Naive thymus-derived CD8-positive, alpha-beta T cell (primary cell): ENCODE measurements at places on chromosomes 16 and 17.

- no peak overlapping the region for H3K27ac ChIP-seq
- no peak for DNase-seq
- peaks cover 29% of the 10 kb centered on the region for H3K27me3 ChIP-seq
- H3K4me3 ChIP-seq = no peak overlapping the region
- H3K36me3 ChIP-seq = no peaks in the 10 kb centered on the region
Measured at GRCh38 chr17:3482852-3483251, 7.1 kb downstream of the ASPA start.

DNA sequence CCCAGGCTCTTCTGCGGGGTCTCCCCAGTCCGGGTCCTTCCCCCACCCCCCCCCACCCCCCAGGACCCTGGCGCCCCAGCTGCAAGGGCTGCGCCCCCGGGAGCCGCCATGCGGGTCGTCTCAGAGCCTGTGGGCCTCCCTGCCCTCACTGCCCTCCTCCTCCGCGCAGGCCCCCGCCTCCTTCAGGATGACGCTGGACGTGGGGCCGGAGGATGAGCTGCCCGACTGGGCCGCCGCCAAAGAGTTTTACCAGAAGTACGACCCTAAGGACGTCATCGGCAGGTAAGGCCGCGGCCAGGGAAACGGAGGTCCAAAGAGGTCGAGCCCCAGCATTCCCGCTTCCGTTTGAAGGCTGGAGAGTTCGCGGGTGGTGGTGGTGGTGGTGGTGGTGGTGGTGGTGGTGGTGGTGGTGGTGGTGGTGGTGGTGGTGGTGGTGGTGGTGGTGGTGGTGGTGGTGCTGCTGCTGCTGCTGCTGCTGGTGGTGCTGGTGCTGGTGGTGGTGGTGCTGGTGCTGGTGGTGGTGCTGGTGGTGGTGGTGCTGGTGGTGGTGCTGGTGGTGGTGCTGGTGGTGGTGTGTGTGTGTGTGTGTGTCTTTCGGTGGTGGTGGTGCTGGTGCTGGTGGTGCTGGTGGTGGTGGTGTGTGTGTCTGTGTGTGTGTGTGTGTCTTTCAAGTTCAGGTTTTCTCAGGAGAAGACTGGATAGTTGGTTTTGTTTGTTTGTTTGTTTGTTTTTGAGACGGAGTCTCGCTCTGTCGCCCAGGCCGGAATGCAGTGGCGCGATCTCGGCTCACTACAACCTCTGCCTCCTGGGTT, 615 bp downstream of the PHKG2 start:
- H3K27me3 ChIP-seq = no peaks in the 10 kb centered on the region
- H3K27ac ChIP-seq = peak overlapping the region; percentile 87
- H3K36me3 ChIP-seq = no peaks in the 10 kb centered on the region
- H3K4me3 ChIP-seq = peak overlapping the region; percentile 91

DNA sequence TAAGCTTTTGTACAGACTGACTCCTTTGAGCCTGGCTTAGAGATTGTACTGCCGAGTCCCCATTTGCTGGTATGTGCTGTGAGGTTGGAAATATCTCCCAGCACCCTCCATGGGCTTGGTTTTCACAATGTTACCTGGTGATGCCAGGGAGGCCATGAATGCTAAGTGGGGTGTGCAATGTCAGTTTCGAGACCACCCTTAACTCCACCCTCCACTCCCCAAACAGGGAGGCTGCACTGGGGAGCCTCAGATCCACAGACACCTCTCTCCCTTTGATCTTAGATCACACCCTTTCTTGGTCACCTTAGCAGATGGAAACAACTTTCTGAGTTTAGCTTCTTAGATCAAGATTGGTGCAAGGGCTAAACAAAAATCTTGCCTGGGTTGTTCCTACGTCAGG, 28.6 kb upstream of the PIK3R6 start:
- H3K4me3 ChIP-seq = peak overlapping the region; percentile 58
- H3K27ac ChIP-seq = peak overlapping the region; percentile 60
- peaks cover 80% of the 10 kb centered on the region for H3K36me3 ChIP-seq
- peaks cover 78% of the 10 kb centered on the region for H3K4me1 ChIP-seq
- peaks cover 2% of the 10 kb centered on the region for H3K27me3 ChIP-seq
- DNase-seq = no peak

DNA sequence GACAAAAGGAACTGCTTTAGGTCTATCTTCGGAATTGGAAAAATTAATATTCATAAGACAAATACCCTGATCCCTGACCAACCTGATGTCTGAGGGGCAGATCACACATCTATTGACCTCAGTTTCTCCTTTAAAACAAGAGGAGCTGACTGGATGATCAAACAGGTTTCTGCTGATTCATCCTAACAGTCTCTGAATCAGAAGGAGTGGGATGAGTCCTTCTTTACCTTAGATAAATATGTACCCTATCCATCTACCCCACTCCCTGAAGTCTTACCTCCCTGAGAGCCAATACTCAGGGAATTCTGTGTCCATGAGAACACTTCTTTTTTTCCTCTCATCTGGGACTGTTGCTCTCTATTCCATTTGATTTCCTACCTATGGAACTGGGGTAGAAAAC, 80.3 kb upstream of the CRHR1 start:
- no peaks in the 10 kb centered on the region for H3K36me3 ChIP-seq
- no peaks in the 10 kb centered on the region for H3K4me1 ChIP-seq
- DNase-seq = no peak
- H3K27ac ChIP-seq = no peak overlapping the region
- H3K27me3 ChIP-seq = peaks cover 16% of the 10 kb centered on the region

- no peaks in the 10 kb centered on the region for H3K27me3 ChIP-seq
- H3K27ac ChIP-seq = no peak overlapping the region
- DNase-seq = no peak
- peaks cover 4% of the 10 kb centered on the region for H3K36me3 ChIP-seq
Measured at GRCh38 chr16:72214821-72215220, 42.9 kb upstream of the PMFBP1 start.

DNA sequence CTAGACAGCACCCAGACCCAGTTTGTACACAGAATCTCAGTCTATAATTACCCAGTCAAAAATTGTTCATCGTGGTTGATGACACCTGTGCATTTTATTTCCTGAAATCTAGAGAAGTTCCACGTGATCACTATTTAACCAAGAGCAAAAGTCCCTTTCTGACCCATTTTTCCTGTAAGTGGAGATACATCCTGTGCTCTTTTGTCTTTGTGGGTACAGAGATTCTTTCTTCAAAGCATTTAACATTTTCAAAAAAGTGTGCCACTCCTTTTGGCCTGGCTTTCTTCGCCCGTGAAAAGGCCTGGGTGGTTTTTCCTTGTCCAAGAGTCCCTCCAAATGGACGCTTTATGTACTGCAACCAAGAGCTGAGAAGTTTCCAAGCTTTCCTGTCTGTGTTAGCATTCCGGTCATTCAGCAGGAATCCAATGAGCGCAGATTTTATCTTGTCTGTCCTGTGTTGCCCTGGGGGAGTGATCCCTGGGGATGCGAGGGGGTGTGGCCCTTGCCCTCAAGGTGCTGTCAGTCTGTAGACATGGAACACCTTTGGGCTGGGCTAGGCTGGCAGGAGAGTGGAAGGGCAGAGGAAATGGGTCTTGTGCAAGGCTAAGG, 161.1 kb upstream of the CACNG5 start:
- H3K36me3 ChIP-seq = peaks cover 9% of the 10 kb centered on the region
- peak; percentile 51 for DNase-seq
- H3K4me3 ChIP-seq = no peak overlapping the region
- H3K4me1 ChIP-seq = peaks cover 62% of the 10 kb centered on the region
- peak overlapping the region; percentile 91 for H3K27ac ChIP-seq

DNA sequence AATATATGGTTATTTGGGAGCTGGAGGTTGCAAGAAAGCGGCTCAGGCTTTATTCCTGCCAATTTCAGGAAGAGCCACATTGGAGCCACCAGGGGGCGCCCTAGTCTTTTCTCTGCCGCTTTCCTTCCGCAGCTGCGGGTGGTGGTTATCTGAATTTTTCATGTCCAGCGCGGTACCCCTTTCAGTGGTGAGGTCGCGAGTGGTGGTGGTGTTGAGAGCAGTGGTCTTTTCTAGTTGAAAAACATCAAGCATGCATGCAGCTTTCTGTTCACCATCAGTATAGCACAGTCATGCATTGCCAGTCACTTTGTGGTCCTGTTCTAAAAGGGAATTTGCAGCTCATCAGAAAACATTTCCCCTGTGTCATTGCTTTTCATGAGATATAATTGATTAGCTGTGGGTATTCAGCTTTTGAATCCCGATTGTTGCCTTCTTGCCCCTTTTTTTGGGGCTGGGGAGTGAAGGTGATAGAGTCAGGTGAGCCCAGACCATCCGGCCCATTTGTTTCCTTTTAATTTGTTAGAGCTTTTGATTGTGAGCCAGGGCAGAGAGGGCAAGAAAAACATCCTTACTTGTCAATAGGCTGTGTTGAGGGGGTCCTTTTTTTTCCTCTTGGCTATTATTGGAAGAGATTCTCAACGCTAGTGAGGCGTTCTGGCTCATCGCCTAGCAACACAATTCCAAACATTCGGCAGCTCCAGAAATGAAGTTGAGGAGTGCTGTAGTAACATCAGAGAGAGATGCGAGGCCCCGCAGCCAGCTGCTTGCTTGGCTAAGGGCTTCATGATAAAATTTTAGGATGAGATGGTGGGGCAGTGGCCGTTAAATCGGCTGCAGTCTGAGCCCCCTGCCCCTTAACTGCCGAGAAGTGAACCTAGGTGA, 119.0 kb downstream of the SNX29 start:
- no peaks in the 10 kb centered on the region for H3K27me3 ChIP-seq
- H3K27ac ChIP-seq = peak overlapping the region; percentile 39
- peak; percentile 39 for DNase-seq
- H3K4me1 ChIP-seq = peaks cover 19% of the 10 kb centered on the region

GRCh38 chr17:64491034-64491860, 5.6 kb downstream of the POLG2 start:
- DNase-seq = peak; percentile 48
- no peak overlapping the region for H3K27ac ChIP-seq
- H3K36me3 ChIP-seq = peaks cover 65% of the 10 kb centered on the region
- peaks cover 41% of the 10 kb centered on the region for H3K4me1 ChIP-seq
- H3K27me3 ChIP-seq = no peaks in the 10 kb centered on the region

DNA sequence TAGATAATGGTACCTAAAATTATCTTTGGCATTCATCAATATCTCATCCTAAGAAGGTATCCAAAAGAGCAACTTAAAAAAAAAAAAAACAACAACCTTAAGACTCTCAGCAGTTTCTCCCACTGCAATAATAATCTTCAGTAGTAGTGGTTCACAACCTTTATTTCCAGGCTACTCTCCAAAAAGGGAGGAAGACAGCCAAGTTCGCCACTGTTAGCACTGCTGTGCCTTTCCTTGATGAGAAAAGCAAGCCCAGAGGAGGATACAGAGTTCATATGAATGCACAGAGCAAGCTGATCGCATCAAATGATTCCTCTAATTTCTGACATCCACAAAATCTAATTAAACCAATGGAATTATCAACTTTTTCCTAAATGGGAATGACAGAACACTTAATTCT, 199.4 kb downstream of the AATF start:
- H3K27ac ChIP-seq = no peak overlapping the region
- peaks cover 10% of the 10 kb centered on the region for H3K36me3 ChIP-seq
- no peak for DNase-seq
- no peaks in the 10 kb centered on the region for H3K27me3 ChIP-seq
- peaks cover 6% of the 10 kb centered on the region for H3K4me1 ChIP-seq

DNA sequence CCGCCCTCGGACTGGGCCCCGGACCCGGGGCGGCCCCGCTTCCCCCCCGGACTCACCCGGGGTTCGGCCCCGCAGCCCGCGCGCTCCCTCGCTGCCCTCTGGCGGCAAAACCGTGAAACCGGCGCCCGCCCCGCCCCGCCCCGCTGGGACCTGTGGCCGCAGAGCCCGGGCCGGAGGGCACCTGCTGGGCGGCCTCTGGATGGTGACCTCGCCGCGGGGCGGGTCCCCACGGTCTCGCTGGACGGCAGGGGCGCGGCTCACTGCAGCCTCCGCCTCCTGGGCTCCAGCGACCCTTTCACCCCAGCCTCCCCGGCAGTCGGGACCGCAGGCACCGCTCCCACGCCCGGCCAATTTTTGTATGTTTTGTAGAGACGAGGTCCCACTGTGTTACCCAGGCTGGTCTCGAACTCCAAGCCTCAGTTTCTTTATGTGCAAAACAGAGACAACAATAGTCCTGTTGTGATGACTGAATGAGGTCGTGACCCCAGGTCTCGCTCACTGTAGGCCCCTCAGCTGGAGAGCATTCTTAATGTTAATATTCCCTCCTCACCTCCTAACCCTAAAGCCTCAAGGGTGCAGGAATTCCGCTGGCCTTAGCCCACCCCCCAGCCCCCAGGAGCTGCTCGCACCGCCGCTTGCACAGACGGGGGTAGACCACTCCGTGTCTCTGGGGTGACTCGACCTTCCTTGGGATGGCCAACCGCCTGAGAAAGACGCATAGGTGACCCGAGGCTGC, 33.7 kb upstream of the RPH3AL start:
- H3K27ac ChIP-seq = peak overlapping the region; percentile 84
- peak overlapping the region; percentile 84 for H3K4me3 ChIP-seq
- H3K36me3 ChIP-seq = no peaks in the 10 kb centered on the region
- peaks cover 41% of the 10 kb centered on the region for H3K27me3 ChIP-seq

DNA sequence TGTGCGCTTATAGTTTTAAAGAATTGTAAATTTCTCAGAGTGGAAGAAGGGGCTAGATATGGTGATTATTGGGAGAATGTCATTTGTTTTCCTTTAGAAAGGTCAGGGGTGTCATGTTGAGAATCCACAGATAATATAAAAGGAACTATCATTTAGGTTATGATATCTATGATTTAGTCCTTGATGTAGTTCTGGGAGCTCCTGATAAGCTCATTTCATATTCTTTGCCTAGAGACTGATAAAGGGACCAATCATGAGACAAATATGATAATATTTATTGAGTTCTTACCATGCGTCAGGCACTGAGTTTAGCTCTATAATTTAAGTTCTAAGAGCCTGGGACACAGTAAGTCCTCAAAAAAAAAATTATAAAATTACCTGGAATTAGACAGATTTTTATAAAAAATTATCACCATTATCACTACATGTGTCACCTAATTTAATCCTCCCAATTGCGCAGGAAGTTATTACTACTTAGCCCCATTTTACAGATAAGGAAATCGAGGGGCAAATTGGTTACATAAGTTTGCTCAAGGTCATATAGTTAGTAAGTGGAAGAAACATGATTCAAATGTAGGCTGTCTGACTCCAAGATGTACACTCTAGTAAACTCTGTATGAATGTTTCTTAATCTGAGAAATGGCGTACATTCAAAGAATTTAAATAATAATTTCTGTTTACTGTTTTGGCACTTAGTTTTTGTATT, 2.5 kb downstream of the AATF start:
- no peak for DNase-seq
- peaks cover 66% of the 10 kb centered on the region for H3K4me1 ChIP-seq
- peak overlapping the region; percentile 55 for H3K4me3 ChIP-seq
- peaks cover 8% of the 10 kb centered on the region for H3K27me3 ChIP-seq
- H3K36me3 ChIP-seq = peaks cover 31% of the 10 kb centered on the region
- H3K27ac ChIP-seq = no peak overlapping the region

GRCh38 chr17:82957469-82957795, 117.6 kb upstream of the ZNF750 start:
- no peak overlapping the region for H3K27ac ChIP-seq
- peaks cover 35% of the 10 kb centered on the region for H3K36me3 ChIP-seq
- no peak overlapping the region for H3K4me3 ChIP-seq
- no peak for DNase-seq
- H3K27me3 ChIP-seq = no peaks in the 10 kb centered on the region

GRCh38 chr16:78957317-78958100, 643.0 kb downstream of the MAF start:
- peaks cover 9% of the 10 kb centered on the region for H3K36me3 ChIP-seq
- no peaks in the 10 kb centered on the region for H3K27me3 ChIP-seq
